ENCODE measurements at places on chromosomes 3 and 15.

DNA sequence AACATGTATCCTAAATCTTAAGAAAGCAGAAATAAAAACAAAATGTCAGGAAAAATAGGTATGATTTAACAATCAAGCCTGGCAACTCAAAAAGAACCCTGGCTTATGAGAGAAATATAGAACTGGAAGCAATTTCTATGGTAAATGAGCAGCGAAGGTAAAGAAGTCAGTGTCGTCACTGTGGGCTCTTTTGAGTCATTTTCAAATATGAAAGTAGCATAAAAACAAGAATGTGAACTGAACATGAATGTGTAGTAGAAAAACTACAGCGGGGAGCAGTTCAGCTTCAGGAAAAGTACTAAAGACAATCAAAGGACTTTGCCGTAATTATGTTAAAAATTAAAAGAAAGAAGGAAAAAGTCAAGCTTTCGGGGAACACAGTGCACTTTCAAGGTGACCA is 17.5 kb downstream of the LSG1 start:
- no peak overlapping the region for H3K27ac ChIP-seq
- H3K4me3 ChIP-seq = no peak overlapping the region
- H3K4me1 ChIP-seq = peaks cover 6% of the 10 kb centered on the region
- H3K36me3 ChIP-seq = peaks cover 61% of the 10 kb centered on the region
- no peaks in the 10 kb centered on the region for H3K27me3 ChIP-seq

DNA sequence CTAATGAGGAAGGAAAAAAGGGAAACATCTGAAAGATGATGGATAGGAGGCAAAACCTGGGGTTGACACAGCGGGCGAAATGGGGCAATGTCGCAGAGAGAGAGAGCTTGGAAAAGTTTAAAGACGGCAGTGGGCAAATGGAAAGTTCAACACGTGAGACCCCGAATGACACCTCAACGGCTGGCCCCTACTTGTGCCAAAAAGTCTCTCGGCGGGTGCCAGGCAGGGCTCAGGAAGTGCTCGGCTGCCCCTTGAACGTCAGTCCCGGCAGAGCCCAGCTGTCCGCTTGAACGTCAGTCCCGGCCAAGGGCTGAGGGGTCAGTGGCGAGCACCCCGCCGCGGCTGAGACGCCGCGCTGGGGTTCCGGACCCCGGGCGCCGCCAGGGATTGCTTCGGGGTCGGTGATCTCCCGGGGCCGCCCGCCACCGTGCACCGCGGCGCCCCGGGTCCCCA is 658 bp downstream of the EOGT start:
- H3K4me3 ChIP-seq = no peak overlapping the region
- H3K27me3 ChIP-seq = no peaks in the 10 kb centered on the region
- peaks cover 5% of the 10 kb centered on the region for H3K36me3 ChIP-seq
- H3K4me1 ChIP-seq = peaks cover 26% of the 10 kb centered on the region

GRCh38 chr3:157166561-157166960 is 6.6 kb upstream of the CCNL1 start:
- H3K4me1 ChIP-seq = peaks cover 4% of the 10 kb centered on the region
- no peak for DNase-seq
- no peak overlapping the region for H3K4me3 ChIP-seq
- H3K36me3 ChIP-seq = no peaks in the 10 kb centered on the region
- H3K27me3 ChIP-seq = no peaks in the 10 kb centered on the region

GRCh38 chr3:37635251-37635650 is 226.4 kb upstream of the CTDSPL start:
- H3K36me3 ChIP-seq = no peaks in the 10 kb centered on the region
- no peaks in the 10 kb centered on the region for H3K4me1 ChIP-seq
- H3K27me3 ChIP-seq = no peaks in the 10 kb centered on the region
- no peak for DNase-seq
- no peak overlapping the region for H3K4me3 ChIP-seq

GRCh38 chr15:29434280-29434679 is 164.7 kb upstream of the NSMCE3 start:
- no peaks in the 10 kb centered on the region for H3K27me3 ChIP-seq
- no peaks in the 10 kb centered on the region for H3K36me3 ChIP-seq
- no peak overlapping the region for H3K4me3 ChIP-seq
- H3K27ac ChIP-seq = no peak overlapping the region
- no peak for DNase-seq
- no peaks in the 10 kb centered on the region for H3K4me1 ChIP-seq
